ENCODE measurements at places on chromosomes 16 and 17.

- no peak for DNase-seq
Measured at GRCh38 chr16:3625911-3626732, 14.7 kb upstream of the SLX4 start.

- no peak for DNase-seq
Measured at GRCh38 chr16:1746693-1747195, 24.6 kb downstream of the NME3 start.

DNA sequence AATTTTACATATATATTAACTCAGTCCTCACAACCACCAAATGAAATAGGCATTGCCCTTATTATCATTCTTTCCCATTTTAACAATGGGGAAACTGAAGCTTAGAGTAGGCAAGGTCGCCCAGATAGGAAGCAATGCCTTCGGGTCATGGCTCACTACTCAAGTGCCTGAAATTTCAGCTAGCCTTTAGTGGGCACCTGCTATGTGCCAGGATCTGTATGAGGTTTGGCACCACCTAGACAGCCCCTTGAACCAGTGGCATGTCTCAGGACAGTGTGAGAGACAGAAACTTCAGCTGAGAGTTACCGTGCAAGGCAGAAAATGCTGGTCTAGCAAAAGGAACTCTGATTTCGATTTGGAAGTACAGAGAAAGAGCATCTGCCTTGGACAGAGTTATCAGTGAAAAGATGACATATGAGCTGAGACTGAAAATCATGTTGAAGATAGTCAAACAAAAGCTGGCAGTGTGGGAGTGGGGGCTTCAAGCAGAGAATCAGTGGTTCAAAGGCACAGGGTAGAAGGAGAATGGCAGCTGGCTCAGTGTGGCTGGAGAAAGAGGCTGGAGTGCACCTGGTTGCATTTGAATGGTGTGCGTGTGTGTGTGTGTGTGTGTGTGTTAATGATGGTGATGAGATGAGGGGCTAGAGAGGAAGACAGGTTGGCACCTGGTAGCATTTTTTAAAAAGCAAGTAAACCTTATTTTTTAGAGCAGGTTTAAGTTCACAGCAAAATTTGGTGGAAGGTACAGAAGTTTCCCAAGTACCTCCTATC lies 29.1 kb downstream of the CDH13 start:
- no peak for DNase-seq

DNA sequence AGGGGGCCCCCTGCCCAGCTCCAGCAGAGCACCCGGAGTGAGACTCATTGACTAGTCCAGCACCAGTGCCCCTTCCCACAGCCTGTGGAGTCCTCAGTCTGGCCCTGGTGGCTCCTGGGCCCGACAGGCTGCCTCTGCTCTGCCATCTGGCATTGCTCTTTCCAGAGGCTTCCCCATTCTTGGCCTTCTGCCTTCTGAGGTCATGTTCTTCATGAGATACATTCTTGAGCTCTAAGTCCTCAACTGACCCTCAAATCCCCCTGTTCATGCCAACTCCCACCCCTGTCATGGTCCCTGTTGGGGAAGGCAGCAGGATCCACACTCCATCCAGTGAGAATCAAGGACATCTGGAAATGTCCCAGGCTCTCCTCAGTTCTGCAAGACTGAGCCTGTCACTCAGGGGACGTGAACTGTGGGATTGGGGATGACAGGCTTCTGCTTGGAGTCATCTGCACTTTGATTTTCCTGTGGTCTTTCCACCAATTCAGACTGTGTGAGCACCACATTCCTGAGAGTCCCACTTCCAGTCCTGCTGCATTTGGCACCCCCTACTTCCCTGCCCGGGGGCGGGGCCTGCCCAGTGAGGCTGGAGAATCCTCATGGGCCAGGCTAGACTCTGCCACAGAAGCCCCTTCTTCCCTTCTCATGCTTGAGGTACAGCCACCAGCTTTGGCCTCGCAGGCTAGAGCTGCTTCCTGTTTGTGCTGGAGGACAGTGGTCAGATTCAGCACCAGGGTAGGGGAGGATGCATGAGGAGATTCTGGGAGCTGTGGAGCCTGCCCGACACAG lies 2.7 kb downstream of the TRPV2 start:
- no peak for DNase-seq

DNA sequence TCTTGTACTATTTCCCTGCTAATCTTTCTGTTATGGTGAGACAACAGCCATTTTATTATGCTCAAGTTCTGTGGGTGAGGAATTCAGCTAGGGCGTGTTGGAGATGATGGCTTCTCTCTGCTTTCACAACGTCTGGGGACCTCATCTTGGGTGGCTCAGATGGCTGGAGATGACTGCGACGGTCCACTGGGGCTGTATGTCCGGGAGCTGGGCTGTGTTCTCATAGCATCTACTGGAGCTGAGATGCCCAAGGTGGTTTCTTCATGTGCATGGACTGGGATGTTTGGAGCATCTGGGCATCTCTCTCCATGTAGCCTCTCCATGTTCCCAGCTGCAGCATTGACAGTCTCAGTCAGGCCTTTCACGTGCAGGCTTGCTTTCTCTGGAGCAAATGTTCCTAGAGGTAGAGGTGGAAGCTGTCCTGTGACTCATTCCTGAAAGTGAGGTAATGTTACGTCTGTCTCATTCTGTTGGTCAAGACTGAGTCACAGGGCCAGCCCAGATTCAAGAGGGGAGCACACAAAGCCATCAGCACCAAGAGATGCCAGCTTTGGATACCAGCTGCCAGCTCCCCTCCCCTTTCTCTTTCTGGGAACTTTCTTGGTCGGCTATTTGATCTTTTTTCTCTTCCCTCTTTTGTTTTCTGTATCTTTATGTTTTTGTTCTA lies 96.2 kb downstream of the RAP1GAP2 start:
- no peak for DNase-seq

Data from skin of body (tissue), 3 donors.